Endothelial cell (in vitro differentiated cells): ENCODE measurements at places on chromosomes 3 and 15.

DNA sequence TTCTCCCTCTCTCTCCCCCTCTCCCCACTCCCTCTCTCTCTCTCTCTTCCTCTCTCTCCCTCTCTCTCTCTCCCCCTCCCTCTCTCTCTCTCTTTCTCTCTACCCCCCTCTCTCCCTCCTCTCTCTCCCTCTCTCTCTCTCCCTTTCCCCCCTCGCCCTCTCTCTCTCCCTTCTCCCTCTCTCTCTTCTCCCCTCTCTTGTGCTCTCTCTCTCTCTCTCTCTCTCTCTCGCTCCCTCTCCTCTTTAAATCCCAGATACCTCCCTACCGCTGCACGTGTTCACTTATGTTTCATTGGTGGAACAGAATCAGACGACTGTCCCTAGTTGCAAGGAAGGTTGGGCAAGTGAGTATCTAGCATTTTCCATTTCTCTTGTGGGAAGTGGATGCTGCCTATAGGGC lies 166.5 kb downstream of the EBLN2 start:
- DNase-seq: no peak

DNA sequence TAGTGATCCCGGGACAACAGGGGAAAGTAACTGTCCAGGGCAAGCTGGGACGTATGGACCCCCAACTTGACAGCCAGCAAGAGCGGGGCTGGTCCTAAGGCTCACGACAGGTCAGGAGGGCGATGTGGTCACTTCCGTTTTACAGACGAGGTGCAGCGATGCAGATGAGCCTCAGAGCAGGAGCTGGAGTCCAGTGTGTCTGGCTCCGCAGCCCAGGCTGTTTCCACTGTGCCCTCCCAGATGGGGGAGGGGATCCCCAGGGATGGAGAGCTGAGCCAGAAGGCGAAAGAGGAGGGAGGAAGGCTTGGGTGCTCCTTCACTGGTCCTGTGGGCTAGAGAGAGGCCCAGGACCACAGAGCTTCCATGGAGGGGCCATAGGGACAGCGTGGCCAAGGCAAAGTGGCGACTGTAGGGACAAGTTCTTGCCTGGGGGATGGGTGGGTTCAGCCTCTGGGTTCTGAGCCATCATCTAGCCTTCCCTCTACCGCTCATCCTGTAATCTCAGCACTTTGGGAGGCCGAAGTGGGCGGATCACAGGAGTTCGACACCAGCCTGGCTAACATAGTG lies 5.7 kb downstream of the SNX33 start:
- no peak for DNase-seq

DNA sequence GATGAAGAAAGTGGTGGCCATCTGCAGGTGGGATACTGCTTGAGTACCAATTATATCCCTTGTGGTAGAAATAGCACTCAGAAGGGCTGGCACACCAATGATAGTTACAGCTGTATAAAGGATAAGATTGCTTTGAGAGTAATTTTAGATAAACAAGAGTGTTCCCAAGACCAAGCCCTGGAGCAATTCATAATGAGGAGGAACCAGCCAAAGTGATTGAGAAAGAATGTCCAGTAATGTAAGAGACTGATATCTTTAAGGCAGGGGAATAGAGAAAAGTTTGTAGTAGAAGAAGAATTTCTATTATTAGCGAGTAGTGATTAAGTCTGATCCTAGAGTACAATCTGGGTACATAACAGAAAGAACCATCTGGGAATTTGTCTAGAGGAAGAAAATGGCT lies 945.1 kb downstream of the OTOL1 start:
- no peak for DNase-seq

GRCh38 chr3:196044513-196044912 lies 37.4 kb downstream of the TFRC start:
- DNase-seq: no peak

- DNase-seq: no peak
Measured at GRCh38 chr15:77545058-77545457, 87.7 kb downstream of the LINGO1 start.

DNA sequence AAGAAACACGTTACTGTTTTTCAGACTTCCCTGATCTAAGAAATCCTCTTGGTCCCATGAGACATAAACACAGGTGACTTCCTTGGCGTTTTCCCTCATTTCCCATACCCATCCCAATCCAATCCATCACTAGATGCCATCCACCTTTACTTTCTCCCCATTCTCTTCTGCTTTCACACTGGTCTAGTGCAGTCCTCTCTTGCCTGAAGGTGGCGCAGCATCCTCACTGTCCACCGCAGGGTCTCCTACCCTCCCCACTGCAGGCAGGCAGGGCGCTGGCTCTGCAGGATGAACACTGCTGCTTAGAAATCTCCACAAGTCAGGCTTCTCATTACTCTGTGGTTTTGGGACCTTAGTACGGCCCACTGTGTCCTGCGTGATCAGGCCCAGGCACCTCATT lies 58.2 kb downstream of the RAB7A start:
- DNase-seq: peak; percentile 63

DNA sequence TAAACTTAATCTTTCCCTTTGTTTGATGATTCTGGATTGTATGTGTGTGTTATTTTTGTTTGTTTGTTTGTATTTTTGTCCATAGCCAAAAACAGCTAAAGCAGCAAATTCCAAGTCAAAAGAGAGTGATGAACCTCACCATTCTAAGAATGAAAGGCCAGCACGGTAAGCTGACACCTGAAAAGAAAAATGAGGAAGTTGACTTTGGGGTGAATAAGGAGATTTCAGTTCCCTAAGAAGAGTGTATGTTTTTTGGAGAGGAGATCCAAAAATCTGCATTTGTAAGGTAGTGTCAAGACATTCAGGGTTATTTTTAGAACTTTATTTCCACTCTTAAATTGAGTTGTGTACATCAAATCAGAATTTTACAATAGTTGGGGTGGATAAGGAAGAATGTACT lies 52.3 kb upstream of the UTS2B start:
- no peak for DNase-seq

- DNase-seq: no peak
Measured at GRCh38 chr3:140265302-140265701, 330.3 kb downstream of the CLSTN2 start.

GRCh38 chr15:59160880-59161593 lies 45.6 kb upstream of the LDHAL6B start:
- DNase-seq: peak; percentile 45

GRCh38 chr15:101167753-101168462 lies 83.9 kb downstream of the CHSY1 start:
- DNase-seq: no peak

DNA sequence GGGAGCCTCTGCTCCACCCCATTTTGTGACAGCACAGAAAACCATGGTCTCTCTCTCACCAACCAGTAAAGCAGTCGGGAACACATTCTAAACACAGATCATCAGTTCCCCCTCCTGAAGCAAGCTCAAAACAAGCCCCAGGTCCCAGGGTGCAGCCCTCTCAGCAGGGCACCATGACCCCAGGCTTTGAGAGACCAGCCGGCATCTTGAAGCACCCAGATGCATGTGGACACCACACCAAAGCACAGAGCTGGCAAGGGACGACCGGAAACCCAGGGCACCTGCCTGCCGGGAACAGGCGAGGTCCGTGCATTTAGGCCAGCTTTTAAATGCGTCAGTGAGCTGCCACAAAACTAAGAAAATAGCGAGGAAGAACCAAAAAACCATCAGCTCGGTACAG lies 103.2 kb upstream of the IQSEC1 start:
- DNase-seq: no peak

DNA sequence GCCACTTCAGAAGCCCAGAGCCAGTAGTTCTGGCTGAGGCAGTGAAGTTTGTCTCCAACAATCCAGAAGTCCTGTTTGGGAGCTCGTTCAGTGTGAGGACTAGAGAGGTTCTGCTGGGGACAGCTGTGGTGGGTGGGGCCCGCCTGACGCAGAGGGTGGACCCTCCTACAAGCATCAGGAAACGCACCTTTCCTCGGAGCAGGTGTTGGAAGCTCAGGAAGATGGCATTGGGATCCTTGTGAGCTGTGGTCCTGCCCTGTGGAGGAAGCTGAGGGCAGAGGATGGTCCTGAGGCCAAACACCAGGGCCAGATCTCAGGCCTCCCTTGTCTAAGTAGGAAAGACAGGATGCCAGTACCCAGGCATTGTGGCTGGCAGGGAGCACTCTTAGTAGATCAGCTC lies 5.1 kb downstream of the THPO start:
- DNase-seq: no peak

DNA sequence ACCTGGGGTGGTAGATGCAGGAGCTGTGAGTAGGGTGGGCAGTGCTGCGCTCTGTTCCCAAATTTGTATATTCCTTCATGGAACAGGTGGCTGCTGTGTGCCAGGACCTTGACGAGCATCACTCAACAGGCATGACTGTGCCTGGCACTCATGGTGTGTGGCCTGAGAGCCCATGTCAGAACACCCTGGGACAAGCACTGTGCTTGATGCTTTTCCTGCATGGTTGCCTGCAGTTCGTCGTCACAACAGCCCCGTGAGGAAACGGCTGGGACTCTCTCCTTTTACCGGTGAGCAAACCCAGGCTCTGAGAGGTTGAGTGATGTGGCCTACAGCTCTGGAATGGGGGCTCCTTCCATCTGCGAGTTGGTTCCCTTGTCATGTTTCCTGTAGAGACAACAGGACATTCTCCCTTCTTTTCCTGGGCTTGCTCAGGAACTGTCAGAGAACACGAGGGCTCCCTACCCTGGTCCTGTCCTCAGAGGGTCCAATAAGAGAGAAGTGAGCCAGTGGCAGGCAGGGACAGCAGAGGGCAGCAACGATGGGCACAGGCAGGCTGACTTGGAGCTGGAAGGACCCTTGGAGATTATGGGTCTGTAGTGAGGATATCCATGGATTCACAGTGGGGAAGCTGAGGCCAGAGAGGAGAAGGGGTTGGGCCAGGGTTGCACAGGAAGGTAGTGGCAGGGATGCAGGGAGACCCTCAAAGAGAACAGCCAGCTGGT lies 37.4 kb downstream of the PRKCD start:
- DNase-seq: peak; percentile 29

DNA sequence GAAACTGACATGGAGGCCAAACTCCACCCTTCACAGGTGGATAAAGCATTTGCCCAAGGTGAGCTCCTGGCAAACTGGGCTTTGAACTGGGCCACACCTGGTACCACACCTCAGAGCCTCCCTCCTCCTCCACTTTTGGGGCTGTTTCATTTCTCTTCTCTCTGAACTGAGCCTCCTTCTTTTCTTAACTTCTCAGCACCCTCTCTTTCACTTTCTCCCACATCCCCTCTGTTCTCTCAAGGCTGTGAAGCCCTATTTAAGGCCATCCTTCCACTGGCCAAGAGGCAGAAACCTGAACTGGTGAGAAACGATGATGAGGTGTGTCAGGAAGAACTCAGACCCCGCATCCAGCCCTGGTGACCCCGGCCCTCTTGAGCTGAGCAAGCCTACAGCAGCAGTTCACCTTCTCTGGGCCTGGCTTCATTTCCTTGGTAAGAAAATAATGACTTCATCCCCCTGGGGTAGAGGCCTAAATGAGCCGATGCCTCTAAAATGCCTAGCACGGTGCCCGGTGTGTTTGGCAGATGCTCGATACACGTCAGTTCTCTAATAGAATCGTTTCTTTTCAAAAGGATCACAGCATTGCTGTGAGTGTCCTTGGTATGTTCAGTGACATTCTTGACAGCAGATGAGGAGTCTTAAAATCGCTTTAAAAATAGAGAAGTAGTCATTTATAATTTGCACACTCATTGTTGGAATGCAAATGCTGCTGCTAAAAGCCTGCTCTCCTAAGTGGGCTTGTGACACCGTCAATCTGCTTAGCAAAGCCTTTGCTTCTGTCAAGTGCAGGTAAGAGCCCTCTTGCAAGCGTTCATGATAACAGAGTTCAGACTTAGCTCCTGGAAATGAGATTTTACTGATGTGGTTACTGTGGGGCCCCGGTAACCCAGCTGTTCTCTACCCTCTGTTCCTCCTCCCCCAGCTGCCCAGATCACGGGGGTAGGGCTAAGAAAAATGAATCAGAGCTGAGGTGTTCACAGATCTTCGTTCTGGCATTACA lies 97.7 kb upstream of the ATP2B2 start:
- no peak for DNase-seq

DNA sequence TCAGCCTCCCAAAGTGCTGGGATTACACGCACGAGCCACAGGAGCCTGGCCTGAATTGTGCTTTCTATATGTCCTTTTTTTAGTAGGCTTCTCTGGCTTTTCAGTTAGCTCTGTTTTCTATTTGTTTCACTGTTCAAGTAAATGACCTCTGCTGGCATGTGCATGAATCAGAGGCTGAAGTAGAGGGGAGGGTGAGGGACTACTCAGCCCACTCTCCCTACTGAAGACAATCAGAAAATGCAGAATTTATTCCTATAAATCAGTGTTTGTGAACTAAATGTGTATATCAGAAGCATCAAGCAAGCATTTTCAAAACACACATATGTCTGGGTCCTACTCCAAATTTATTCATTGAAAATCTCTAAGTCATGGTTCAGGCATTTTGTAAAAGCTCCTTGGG lies 45.0 kb downstream of the ZMAT3 start:
- no peak for DNase-seq

- DNase-seq: no peak
Measured at GRCh38 chr3:114962189-114962588, 184.9 kb downstream of the ZBTB20 start.

DNA sequence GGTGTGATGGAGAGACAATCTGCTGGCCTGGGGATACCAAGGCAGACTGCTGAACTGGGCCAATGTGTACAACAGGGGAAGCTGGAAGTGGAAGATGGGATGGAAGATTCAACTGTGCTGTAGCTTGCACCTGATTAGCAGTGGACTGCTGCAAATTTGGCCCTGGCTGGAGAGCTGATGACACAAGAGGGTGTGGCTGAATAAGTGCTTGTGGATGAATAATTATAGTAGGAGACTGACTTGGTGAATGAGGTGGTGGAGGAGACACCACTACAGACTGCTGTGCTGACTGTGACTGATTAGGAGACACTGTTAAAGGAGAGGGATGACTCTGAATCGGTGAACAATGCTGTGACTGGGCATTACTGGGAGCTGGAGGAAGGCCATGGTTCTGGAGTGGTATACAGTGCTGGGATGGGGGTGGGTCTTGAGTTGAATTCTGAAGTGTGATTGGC lies 52.5 kb downstream of the PHC3 start:
- no peak for DNase-seq

GRCh38 chr3:191220908-191221307 lies 21.9 kb downstream of the OSTN start:
- DNase-seq: no peak

GRCh38 chr3:96852849-96853248 lies 38.5 kb downstream of the EPHA6 start:
- no peak for DNase-seq
